ENCODE measurements at places on chromosomes 12 and 14.

DNA sequence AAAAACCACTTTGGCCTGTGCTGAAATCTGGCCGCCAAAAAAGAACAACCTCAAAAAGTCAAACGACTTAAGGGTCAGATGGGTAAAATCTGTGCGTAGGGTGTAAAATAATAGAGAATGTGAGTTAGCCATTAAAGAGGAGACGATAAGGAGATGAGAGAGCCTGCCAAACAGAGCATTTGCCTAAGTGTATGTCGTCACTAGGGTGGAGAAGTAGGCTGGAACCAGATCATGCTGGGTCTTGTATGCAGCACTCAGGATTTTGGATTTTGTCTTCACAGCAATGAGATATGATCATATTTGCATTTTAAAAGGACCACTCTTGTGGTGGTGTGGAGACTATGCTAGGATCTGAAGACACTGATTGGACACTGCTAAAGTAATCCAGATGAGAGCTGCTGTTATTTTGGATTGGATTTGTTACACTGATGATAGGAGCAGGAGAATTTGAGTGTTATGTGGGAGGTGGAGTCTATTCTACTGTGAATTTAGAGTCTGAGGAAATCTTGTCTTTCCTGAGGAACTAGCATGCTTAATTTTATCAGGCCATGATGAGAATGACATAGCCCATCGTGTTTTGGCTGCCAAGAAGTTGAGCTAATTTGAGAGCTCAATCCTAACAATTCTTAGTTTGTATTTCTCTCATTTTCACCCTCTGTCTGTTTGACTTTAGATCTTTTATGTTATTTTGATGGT, 24.8 kb upstream of the DBX2 start:
- no peak for DNase-seq

DNA sequence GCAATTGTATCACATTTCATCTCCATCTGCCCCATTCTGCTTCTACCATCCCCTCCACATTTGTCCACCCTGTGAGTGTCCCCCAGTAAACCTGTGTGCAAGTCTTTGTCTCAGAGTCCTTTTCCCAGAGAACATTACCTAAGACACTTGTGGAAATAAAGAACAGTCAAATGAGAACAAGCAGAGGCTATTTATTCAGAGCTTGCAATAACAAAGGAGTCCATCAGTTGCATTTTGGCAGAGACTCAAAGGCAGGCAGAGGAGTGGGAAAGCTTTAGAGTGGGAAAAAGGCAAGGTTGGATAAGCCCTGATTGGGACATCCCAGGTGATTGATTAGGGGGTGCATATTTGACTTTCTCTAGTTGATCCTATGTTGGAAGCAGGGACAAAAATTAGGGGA, 18.2 kb upstream of the PPFIBP1 start:
- no peak for DNase-seq

- DNase-seq = no peak
Observed at GRCh38 chr14:52279408-52279807, 11.9 kb downstream of the PTGDR start.

DNA sequence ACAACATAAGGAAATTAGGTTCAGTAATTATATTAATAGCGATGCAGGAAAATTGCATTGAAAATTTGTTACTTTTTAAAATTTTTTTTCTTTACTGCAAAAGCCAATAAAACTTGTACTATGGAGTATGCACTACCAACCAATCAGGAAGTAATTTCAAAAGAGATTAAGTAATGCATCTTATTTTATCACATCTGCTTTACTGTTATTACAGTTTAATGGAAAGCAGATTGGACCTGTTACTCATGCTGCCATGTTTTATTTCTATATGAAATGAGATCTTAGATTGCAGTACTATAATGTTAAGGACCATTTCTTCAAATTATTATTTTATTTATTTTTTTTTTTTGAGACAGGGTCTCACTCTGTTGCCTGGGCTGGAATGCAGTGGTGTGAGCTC, 1.7 kb upstream of the STRN3 start:
- no peak for DNase-seq

- no peak for DNase-seq
Observed at GRCh38 chr12:54035568-54036264, 2.9 kb downstream of the HOXC5 start.

DNA sequence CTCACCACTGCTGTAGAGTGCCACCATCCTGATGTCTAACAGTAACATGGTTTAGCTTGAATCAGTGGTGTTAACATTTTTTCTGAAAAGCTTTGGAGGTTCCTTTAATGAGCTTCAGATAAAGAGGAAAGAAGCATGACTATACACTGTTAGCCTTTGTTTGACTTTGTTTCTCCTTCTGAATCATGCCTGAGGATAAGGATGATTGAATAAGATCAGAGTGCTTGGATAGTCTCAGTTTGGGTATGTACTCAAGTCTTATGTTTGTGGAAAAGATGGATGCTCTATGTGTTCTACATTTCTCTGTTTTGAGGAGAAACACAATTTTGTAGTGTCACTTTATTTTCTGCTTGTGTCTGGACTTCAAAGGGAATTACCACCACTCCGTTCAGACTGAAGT, 42.0 kb downstream of the GPATCH2L start:
- DNase-seq = no peak

DNA sequence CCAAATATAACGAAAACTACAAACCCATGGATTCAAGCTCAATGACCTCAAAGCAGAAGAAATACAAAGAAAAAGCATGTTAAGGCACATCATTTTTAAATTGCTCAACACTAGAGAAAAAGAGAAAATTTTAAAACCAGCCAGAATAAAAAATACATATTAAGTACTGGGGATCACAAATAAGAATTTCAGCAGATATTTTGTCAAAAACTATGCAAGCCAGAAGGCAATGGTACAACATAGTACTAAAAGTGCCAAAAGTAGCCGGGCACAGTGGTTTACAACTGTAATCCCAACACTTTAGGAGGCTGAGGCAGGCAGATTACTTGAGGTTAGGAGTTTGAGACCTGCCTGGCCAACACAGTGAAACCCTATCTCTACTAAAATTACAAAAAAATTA, 10.2 kb downstream of the SGPP1 start:
- DNase-seq = no peak

DNA sequence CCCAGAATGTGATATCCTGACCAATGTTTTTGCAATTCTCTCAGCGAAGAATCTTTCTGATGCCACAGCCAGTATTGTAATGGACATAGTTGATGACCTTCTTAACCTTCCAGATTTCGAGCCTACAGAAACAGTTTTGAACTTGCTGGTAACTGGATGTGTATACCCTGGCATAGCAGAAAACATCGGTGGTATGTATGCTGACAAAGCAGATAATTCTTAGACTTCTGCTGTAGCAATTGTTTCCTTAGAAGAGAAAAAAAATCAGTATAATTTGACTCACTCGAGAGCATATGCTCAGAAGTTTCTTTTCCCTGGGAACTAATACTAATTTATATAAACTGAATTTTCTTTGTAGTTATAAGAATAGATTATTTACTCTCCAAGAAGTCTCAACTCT, 58.2 kb downstream of the UTP20 start:
- no peak for DNase-seq

GRCh38 chr12:22627371-22627770, 2.4 kb downstream of the ETNK1 start:
- no peak for DNase-seq

- peak; percentile 61 for DNase-seq
Observed at GRCh38 chr12:27779920-27780611, at the start of the genes KLHL42 and MANSC4. Gene KLHL42, plus strand, starts transcription at chr12:27780233. Its CDS starts 98 bp downstream, at chr12:27780331. Gene MANSC4, minus strand, starts transcription at chr12:27780236. Its CDS starts 8,960 bp downstream, at chr12:27771276.

GRCh38 chr14:105987563-105987962, 461.2 kb downstream of the TMEM121 start:
- peak; percentile 20 for DNase-seq

GRCh38 chr14:30443368-30444007, 115.5 kb upstream of the G2E3 start:
- DNase-seq = no peak
